ENCODE measurements at places on chromosomes 6 and 20. TPM values are rescaled to one million over a fixed set of nuclear protein-coding genes. Genes with fewer than 3 reads are reported as not detected.

GRCh38 chr6:85078058-85078457, 313.7 kb upstream of the TBX18 start:
- DNase-seq, result no peak

GRCh38 chr20:8116067-8116811, 15.8 kb upstream of the PLCB1 start:
- no peak for DNase-seq

SLC44A4 gene
- total RNA-seq, result 0.86 TPM

- peak; percentile 86 for DNase-seq
These were observed 100.6 kb upstream of the MLIP start for GRCh38 chr6:54010340-54011276.

GRCh38 chr6:136093835-136094234, 156.3 kb downstream of the MTFR2 start:
- no peak for DNase-seq

GRCh38 chr20:58076405-58076804, 152.0 kb downstream of the ANKRD60 start:
- no peak for DNase-seq

MAP3K5 gene
- total RNA-seq, result 6.3 TPM

GRCh38 chr6:18249271-18249670, 15.1 kb downstream of the DEK start:
- no peak for DNase-seq

- DNase-seq, result no peak
These were observed 3.2 kb downstream of the RAB44 start for GRCh38 chr6:36700831-36701230.

GRCh38 chr6:125149256-125150144, 4.1 kb upstream of the TPD52L1 start:
- no peak for DNase-seq

DNA sequence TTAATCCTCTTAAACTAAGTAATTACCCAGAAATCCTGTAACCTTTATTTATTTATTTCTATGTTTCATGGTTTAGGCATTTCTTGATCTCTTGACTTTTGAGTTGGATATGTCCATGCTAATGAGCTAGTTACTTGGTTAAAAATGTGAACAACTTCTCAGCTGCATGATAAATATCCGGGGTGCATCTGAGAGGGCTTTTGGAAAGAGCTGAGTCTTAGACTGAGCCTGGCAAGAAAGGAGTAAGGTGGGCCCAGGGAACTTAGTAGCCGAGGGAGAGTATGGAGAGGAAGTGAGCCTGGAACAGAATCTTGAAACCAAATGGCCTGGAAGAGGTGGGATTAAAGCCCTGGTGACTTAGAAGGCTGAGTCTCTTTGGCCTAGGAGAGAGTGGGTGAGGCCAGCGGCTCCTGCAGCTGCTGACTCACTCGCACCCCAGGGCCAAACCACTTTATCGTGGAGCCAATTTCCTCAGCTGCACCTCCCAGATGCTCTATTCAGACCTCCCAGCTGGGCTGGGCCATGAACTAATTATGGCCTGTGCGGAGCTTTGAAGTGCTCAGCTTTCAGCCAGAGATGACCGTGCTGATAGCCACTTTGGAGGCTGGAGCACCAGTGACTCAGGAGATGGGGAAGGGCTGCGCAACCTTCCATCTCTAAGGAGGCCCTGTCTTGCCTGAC, 19.1 kb downstream of the TGM3 start:
- no peak for DNase-seq

TRAPPC3L gene
- not detected for total RNA-seq

GRCh38 chr6:14658886-14659561, 541.5 kb downstream of the CD83 start:
- DNase-seq, result no peak

DNA sequence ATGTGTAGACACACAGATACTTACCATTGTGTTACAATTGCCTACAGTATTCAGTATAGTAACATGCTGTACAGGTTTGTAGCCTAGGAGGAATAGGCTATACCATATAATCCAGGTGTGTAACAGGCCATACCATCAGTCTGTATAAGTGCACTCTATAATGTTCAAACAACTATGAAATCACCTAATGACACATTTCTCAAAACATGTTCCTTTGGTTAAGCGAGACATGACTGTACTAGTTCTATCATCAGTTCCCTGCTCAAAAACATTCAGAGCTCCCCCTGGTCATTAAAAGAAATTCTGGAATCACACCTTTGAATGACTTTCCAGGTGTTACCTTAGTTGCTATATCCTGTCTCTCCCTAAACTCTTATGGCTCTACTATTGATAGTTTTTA, 70.4 kb upstream of the SLC2A12 start:
- DNase-seq, result no peak

- no peak for DNase-seq
These were observed 327.3 kb downstream of the QKI start for GRCh38 chr6:163741743-163742363.

- no peak for DNase-seq
These were observed 60.5 kb downstream of the NRN1 start for GRCh38 chr6:5946181-5946580.

- DNase-seq, result no peak
These were observed at the start of gene RAET1L for GRCh38 chr6:150025201-150025917. Gene RAET1L, minus strand, starts transcription at chr6:150025532. Its CDS starts 61 bp downstream, at chr6:150025471.

GRCh38 chr6:73688351-73688750, 7.7 kb upstream of the CD109 start:
- no peak for DNase-seq

DNA sequence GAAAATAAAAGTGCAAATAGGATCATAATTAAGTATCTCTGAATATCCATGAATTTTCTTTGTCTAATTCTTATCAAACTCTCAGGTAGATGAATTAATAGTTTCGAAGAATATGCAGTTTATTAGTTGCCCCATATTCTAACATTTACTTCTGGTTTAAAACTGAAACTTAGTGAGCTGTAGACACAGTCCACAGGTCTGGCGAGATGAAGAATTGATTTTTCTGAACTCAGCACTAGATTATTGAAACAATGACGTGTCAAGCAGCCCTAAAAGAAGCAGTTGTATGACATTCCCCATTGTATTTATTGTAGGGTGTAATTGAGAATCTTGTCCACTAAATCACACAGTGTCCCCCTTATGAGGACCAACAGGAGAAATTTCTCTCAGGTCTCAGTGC, 407.1 kb downstream of the GRIK2 start:
- no peak for DNase-seq

GRCh38 chr20:6819599-6819998, 52.1 kb downstream of the BMP2 start:
- no peak for DNase-seq

BANF2 gene
- not detected for total RNA-seq

- no peak for DNase-seq
These were observed 279.7 kb downstream of the CDC5L start for GRCh38 chr6:44667226-44667625.

DNA sequence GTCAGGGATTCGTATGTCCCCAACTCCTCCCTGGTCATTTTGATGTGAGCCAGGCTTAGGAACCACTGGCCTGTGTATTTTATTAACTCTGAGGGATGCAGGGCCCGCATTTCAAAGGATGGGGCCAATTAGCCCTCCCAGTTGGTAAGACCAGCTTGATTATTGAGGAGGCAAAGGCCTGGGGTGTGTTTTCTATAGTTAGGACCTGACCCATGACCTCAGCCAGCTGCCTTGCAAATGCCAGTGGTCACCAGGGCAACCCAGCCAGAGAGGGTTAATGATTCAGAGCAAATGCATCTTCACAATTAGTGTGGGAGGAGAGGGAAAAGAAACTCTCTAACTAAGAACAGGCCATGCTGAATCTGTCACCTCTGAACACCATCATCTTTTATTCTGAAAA, 835.4 kb downstream of the MAFB start:
- no peak for DNase-seq

DNA sequence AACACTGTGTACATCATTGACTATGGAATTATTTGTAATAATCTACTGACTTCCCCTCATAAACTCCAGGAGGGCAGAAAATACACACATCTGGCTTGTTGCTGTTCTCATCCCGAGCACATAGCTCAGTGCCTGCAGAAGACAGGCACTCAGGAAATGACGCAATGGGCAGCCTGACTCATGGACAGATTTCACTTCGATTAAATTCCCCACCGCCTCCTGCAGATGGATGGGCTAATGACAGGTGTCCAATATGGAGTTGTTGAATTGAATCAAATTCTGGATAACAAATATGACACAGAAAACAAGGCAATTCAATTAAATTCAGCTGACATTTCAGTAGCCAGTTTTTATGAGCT, 9.1 kb downstream of the ANKRD60 start:
- no peak for DNase-seq

DNA sequence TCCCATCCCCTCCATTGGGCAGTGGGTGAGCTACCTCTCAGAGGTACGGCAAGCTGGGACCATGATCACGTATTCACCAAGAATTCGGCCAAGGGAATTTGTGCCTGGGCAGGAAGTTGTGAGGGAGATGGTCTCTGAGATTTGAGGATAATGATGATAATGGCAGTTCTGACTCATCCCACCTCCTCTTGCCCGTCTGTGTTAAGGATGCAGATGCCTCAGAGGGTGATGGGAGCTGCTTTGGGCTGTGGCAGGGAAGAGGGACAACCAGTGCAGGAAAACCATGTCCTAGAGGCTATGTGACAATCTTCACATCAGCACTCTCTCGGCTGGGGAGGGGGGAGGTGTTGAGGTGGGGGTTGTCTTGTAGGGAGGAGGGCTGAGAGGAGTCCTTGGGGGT, 4.3 kb downstream of the TGM6 start:
- DNase-seq, result no peak

- no peak for DNase-seq
These were observed 74.2 kb upstream of the PHIP start for GRCh38 chr6:79152269-79152737.

DNA sequence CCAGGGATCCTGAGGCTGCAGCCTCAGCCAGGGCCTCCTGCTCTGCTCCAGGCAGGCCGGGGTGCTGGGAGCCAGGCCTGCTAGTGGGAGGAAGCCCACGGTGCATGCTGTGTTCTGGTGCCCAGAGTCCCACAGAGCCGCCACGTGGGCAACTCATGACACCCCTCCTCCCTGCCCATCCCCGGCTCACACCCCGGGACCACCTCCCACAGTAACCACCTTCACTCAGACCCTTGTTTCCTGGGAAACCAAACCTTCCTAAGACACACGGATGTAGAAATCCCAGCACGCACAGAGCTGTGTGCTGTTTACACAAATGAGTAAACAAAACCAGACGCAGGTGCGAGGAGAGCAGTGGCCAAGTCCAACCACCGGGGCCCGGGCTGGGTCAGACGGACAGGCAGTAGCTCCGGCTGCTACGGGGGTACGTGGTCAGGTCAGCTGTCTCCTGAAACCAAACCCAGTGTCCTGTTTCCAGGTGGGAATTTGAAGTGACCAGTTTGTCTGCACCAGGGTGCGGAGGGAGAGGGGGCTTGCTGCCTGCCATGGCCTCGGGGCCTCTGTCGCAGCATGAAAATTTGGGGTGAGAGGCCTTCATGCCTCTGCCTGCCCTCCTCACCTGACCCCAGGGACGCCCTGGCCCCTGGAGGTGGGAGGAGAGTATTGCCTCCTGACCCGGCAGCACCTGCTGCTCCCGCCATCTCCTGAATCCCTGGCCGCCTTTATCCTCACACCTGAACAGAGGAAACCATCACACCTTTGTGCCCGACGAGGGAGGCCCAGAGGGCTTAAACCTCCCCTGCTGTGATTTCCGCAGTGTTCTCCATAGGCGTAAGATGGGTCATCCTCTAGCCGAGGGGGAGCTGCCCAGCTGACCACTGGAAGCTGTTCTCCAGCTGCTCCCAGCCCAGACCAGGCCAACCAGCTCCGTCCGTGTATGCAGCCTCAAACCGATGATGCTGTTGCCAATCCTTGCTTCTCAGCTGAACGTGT, 52.0 kb upstream of the SMOC2 start:
- peak; percentile 65 for DNase-seq

- DNase-seq, result no peak
These were observed 117.5 kb downstream of the EYA4 start for GRCh38 chr6:133358574-133359150.

KIAA1755 gene
- 2.7 TPM for total RNA-seq

GRCh38 chr6:161094955-161095354, 103.4 kb downstream of the MAP3K4 start:
- no peak for DNase-seq

DNA sequence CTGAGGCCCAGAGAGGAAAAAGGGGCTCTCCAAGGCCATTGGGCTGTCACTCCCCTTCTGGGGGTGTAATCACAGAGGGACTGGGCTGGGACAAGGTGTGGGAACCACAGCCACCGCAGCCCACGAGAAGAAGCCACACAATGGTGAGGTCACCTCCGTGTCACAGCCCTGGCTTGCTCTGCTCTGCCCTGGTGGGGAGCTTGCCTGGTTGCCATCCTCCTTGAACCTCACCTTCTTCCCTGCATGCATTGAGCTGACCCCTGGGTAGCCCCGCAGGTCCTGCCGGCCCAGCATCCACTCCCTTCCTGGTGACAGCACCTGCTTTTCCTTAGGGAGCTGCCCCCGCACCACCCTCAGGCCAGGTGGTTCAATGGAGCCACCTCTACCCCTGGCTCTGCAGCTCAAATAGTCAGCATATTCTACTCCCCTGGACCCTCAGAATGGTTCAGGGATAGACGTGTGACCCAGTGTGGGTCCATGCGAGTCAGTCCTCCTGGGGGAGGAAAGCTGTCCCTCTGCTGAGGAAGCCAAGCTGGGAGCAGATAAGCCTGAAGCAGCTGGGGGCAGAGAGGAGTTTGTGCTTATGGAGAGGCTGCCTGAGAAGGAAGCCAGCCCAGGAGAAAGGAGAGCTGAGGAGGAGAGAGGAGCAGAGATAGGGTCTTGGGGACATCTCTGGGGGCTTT, 21.3 kb downstream of the RBM38 start:
- DNase-seq, result no peak

DNA sequence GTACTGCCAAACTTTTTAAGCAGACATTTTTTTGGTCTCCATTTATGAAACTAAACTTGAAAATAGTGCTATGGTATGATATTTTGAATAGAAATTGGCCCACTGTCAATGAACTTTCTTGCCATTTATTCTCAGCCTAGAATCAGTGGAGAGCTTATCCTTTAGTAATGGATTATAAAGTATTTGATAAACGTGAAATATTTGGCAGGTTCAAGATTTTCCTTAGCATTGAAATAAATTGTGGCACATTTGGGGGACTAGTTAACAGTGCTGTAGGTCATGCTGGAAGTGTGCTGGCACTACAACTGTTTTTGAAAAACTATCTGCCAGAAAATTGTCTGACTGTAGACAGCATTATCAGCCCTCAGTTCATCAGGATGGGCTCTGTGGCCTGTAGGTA, 2.1 kb downstream of the PRSS35 start:
- no peak for DNase-seq

GRCh38 chr20:37915434-37915787, 12.5 kb downstream of the VSTM2L start:
- no peak for DNase-seq
